Psoas muscle (tissue), 8 donors: ENCODE measurements at places on chromosomes 16 and 17.

- peak; percentile 53 for DNase-seq
These were observed 90.1 kb upstream of the CDC42EP4 start for GRCh38 chr17:73401911-73402310.

DNA sequence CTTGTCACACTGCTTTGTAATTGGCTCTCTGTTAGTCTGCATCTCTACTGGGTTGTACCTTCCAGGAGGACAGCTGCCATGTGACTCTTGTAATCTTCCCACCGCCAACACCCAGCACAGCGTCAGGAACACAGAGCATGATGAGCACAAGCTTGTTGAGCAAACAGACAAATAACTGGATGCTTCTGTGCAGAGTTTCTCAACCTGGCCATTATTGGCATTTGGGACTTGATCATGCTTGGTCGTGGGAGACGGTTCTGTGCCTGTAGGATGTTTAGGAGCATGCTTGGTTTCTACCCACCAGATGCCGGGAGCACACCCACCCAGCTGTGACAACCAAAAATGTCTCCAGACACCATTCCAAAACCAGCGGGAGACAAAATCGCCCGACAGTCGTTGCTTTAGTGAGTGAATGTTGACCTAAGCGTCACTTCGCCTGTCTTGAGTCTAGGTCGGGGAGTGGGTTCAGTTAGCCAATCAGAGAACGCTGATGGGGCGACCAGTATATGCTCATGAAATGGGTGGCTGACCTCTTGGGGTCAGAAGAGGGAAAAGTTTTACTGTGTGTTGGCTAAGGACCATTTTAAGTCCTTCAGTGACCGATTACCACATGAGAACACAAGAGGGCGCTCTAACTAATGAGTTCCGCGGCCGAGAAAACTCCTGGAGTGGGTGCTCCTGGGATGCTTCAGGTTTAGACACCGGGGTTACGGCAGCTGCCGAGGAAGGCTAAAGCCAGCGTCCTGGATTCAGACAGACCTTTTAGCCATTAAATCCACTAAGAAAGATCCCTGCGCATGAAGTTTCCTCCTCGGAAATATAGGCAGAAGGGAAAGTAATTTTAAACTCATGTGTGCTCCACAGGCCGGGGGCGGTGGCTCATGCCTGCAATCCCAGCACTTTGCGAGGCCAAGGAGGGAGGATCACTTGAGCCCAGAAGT is 57.8 kb upstream of the TEX2 start:
- DNase-seq: peak; percentile 65

GRCh38 chr16:53773150-53773846 is 69.3 kb downstream of the FTO start:
- no peak for DNase-seq

- DNase-seq: no peak
These were observed 3.6 kb downstream of the NUP85 start for GRCh38 chr17:75209061-75209460.

DNA sequence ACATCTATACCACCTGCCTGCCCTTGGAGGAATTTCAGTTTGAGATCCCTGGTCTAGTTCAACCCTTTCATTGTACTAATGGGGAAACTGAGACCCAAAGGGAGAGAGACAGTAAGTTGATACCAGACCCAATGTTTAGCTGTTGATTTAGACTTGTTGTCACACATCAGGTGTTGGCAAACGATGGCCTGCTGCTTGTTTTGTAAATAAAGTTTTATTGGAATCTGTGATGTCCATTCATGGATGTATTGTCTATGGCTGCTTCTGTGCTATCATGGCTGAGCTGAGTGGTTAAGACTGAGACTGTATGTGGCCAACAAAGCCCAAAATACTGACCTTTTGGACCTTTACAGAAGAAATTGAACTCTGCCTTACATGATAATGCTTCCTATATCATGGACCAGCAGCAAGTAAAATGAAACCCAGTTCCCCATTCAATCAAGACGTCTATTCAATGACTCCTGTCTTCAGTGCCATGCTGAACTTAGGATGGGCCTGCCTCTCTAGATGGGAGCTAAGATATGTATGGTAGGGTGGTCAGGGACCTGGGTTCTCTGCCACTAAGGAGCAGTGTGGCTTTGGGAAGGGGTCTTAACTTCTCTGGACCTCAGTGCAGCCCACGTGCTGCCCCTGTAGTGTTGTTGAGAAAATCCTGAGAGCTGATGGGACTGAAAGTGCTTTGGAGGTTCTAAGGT is 111.0 kb downstream of the IRX5 start:
- DNase-seq: no peak

GRCh38 chr17:6135996-6136395 is 65.8 kb downstream of the WSCD1 start:
- DNase-seq: no peak

GRCh38 chr17:43669971-43670644 is 8.4 kb upstream of the MEOX1 start:
- DNase-seq: no peak

GRCh38 chr17:65070620-65071019 is 14.1 kb upstream of the GNA13 start:
- no peak for DNase-seq

DNA sequence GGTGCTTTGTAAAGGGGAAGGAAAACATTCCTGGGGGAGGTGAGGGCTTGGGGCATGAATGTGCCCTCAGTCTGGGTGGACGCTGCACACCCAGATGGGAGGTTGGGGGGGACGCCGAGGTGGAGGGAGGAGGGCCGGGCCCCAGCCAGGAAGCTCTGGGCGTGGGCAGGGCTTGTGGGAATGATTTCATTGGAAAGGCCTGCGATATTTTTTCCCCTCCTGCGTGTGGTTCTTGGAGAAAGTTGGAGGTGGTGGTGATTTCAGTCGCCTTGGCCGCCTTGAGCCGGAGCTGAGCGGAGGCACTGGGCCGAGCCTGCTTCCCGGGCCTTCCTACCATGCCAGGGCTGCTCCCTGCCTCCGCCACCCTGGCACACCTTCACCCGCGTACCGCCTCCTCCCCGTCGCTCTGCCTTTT is 26.4 kb upstream of the CLEC18A start:
- DNase-seq: peak; percentile 79

GRCh38 chr16:14446796-14447195 is 183.3 kb downstream of the PARN start:
- DNase-seq: no peak

GRCh38 chr17:21460358-21460757 is 84.2 kb downstream of the KCNJ12 start:
- DNase-seq: no peak

DNA sequence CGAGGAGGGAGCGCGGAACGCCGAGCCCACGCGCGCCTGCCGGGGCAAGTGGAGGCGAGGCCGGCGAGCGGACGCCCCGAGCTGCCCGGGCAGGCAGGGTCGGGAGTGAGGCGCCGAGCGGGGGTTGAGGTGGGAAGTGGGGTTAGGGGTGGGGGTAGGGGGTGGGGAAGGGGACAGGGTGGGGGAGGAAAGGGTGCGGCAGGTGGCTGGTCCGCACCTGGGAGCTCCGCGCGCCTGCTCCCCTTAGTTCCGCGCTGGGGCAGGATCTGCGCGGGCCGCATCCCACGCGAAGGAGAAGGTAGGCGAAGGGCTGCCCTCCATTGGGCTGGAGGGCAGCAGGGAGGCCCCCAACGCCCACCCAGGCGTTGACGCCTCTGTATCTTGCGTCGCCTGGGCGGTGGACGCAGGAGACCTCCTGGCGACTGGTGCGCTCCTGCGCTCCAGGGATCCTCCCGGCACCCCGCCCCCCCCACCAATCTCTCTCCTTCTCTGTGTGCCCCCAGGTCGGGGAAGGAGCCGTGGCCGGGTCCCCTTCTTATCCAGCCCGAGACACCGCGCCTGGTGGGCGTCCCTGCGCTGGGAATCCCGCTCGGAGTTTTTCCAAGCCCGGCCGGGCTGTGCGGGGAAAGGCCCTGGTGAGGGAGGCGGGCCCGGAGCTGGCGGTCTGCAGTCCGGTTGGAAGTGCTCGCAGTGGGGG is 51.3 kb upstream of the AMZ2 start:
- no peak for DNase-seq

DNA sequence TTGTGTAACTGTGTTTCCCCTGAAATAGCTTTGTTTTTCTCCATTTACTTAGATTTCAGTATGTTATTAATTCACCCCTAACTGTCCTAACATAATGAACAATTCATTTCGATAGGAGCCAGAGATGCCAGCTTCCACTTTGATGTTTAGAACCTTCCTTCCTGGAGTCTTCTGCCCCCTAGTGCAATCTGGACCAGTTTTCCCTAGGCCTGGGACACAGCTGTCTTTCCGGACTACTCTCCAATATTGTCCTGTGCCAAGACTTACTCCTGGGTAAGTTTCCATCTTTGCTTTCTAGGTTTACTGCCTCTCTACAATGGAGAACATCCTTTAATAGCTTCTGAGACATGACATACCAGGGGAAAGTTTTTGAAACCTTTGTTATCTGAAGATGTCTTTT is 12.8 kb downstream of the RECQL5 start:
- DNase-seq: no peak

- no peak for DNase-seq
These were observed 287.1 kb downstream of the SOX9 start for GRCh38 chr17:72407931-72408330.

- DNase-seq: peak; percentile 74
These were observed 3.7 kb upstream of the CNP start for GRCh38 chr17:41962768-41963434.

- no peak for DNase-seq
These were observed 28.1 kb downstream of the HSBP1 start for GRCh38 chr16:83835586-83836566.

- DNase-seq: no peak
These were observed 3.1 kb upstream of the MC1R start for GRCh38 chr16:89915303-89916232.

- no peak for DNase-seq
These were observed 56.7 kb downstream of the GRB7 start for GRCh38 chr17:39794249-39794970.

DNA sequence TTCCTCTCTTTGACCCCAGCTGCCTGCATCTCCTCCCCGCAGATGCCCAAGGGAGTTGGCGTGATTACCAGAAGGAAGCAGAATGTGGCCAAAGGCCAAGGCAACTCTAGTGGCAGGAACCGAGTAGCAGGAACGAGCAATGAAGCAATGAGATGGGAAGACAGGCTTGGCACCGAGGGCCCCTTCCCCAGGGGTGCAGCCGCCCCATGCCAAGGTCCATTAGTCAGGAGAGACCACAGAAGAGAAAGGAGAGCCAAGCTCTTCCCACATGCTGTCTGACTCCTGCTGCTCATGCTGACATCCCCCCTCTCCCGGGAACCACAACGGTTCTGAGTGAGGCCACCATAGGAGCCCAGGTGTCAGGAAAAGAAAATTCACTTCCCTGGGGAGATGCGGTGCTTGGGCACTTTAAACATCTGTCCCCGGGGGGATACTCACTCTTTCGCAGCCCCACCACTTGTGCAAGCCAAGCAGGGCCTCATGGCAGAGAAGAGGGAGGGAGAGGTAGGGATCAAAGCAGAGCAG is 67.4 kb downstream of the MYO18A start:
- DNase-seq: peak; percentile 84

- DNase-seq: no peak
These were observed 60.7 kb upstream of the SIAH1 start for GRCh38 chr16:48445782-48446533.

DNA sequence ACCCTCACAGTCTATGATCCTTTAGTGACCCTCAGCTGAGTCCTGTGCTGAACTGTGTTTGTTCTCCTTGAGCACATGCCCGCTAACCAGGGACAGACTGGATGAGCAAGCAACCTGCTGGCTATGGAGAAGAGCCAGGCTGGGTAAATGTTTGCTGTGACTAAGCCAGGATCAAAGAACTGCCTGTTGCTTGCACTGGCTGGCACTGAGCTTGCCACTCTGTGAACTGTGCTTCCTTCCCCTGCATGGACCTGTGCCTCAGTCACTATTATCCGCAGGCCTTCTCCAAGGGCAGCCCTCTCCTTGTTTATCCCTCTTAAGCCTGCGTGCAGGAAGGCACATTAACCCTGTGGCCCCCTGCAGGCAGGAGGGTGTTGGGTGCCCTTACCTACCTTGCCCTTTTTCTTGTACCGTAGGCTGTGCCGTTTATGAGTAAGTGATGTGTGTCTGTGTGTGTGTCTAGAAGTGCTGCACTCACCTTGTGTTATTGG is 7.4 kb downstream of the PNPO start:
- DNase-seq: peak; percentile 64

DNA sequence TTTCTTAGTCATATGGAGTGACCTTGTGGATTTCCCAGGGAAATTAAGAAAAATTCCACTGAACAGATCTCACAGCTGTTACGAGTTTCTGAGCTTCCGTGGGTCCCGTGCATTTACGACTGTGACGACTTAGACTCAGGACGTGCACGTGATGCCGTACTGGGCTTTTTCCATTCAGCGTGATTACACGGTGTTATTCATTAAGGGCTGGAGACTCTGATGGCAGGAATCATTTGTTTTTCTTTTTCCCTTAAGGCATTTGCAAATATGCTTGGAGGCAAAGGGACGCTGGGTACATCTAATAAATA is 57.2 kb downstream of the TBC1D16 start:
- DNase-seq: no peak

- DNase-seq: no peak
These were observed 7.6 kb downstream of the MYO18A start for GRCh38 chr17:29172589-29172988.

GRCh38 chr17:40864661-40865390 is 2.2 kb downstream of the KRT12 start:
- DNase-seq: no peak

- no peak for DNase-seq
These were observed 23.2 kb upstream of the ANKFN1 start for GRCh38 chr17:56130026-56130425.

GRCh38 chr17:42849451-42850181 is 1.4 kb upstream of the AOC3 start:
- DNase-seq: no peak

- DNase-seq: no peak
These were observed 19.7 kb downstream of the FBXO31 start for GRCh38 chr16:87363771-87364455.

DNA sequence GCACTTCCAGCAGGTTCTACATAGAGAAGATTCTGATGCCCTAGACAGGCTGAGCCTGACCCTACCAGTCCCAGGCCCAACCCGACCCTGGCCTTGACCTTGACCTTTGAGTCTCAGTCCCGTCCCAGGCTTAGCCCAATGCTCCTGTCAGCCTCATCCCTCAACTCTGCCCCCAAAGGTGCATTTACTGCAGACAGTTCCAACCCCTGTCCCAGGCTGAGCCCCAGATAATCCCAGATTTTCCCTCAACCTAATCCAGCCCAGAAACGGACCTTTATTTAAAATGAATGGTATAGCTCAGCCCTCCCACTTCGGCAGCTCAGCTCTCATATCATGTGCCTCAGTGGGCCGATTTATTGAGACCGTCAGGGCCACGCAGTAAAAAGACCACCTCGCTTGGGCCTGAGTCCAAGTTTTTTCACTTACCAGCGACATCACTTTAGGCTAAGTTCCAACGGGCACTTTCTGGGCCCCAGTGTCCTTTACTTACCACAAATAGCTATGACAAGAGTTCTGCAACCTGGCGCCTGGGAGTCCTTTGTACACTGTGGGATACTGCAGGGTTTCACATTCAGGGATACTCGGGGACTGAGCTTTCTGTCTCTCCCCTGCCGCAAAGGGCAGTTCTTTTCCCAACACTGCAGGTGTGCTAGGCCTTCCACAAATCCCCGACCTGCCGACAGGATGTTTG is 89.5 kb downstream of the WSCD1 start:
- DNase-seq: no peak
